ENCODE measurements at places on chromosomes 11 and 22.

GRCh38 chr11:87384078-87384729 lies 346.5 kb downstream of the TMEM135 start:
- no peak for DNase-seq

GRCh38 chr22:42364604-42365110 lies 67.5 kb downstream of the NFAM1 start:
- DNase-seq: no peak

GRCh38 chr22:30574095-30574981 lies at the start of gene GAL3ST1:
Gene GAL3ST1, minus strand, starts transcription at chr22:30574665. Its CDS starts 17,273 bp downstream, at chr22:30557392.
- DNase-seq: no peak

- DNase-seq: no peak
Observed at GRCh38 chr11:88051396-88051795, 123.8 kb downstream of the RAB38 start.

DNA sequence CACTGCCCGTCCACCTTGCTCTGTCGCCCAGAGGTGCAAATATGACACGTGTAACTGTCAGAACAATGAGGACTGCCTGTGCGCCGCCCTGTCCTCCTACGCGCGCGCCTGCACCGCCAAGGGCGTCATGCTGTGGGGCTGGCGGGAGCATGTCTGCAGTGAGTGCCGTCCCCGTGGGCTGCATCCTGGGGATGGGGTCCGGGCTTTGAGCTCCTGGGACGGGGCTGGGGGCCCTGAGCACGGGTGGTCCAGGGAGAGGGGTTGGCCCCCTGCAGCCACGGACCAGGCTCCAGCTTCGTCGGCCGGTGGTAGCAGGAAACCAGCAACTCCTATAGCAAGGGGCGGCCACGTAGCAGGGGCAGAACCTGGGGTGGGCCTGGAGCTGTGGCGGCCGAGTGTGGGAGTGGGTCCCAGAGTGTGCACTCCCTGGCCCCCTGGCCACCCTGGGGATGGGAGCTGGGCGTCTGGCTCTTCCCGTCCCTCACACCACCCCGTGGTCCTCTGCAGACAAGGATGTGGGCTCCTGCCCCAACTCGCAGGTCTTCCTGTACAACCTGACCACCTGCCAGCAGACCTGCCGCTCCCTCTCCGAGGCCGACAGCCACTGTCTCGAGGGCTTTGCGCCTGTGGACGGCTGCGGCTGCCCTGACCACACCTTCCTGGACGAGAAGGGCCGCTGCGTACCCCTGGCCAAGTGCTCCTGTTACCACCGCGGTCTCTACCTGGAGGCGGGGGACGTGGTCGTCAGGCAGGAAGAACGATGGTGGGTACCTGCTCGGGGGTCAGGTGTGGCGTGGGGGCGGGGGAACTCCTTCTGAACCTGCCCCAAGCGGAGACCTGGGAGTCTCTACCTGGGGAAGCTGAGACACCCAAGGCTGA lies 10.1 kb downstream of the MUC2 start:
- DNase-seq: no peak

DNA sequence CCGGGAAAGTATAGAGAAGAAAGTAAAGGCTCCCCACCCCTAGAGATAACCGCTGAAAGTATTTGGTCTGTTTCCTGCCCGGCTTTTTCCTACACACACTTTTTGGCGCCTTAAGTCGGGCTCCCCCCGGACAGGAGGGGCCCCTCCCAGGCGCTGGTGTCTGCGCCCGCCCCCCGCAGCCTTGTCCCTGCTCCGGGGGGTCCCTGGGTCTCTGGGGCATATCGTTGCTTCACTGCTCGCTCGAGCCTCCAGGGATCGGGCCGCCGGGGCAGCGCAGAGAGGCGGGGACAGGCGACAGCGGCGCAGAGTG lies 928 bp upstream of the CRACR2B start:
- DNase-seq: peak; percentile 46

- DNase-seq: no peak
Observed at GRCh38 chr11:4916581-4916980, 2.6 kb downstream of the OR51G2 start.

DNA sequence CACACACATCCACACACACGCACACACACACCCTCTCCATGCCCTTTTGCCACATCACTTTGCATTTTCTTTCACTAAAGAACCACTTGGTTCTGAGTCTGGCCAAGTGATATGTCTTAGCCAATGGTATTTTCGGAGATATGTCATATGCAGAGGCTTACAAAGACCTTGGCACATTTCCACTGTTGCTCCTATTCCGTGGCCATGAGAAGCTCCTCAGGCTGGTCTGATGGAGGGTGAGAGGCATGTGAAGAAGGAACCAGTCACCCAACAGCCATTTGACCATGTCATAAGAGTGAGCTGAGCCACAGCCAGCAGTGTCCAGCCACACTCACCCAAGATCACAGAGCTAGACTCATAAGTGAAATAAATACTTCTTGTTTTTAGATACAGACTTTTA lies 212.6 kb upstream of the NAV2 start:
- no peak for DNase-seq

GRCh38 chr11:94106716-94107115 lies 21.9 kb upstream of the PANX1 start:
- no peak for DNase-seq

GRCh38 chr22:38305471-38306448 lies 11.5 kb downstream of the CSNK1E start:
- peak; percentile 95 for DNase-seq

DNA sequence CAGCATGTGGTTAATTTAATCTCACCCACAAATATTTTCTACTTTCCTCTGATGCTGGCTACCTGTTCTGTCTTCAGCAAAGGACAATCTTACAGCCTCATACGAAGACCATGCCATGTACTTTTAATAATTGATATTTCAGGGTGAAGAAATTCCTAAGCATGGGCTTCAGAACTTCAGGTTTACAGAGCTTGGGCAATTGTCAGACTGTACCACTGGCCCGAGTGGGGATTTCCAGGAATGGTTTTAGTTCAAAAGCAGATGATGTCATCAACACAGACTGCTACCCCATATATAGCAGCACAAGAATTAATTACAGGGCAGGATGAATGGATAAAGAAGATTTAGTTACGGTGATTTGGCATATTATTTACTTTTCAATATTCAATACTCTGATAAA lies 171.8 kb downstream of the ETS1 start:
- DNase-seq: peak; percentile 42

DNA sequence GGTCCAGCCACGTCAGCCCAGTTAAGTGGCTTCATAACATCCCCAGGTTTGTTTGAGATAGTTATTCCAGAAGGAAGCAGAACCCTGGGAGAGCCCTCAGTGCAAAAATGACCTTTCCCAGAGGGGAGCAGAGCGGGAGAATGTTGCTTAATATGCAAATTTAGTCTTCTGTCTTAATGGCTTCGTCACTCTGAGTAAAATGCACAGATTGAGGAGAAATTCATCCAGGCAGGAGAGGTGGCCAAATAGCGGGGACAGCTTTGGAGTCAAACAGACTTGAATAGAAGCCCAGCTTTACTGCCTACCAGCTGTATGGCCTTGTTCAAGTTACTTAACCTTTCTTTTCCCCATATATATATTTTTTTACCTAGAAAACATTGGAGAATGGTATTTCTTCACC lies 12.3 kb upstream of the NRGN start:
- DNase-seq: no peak

- no peak for DNase-seq
Observed at GRCh38 chr11:62857541-62857982, 18.2 kb upstream of the WDR74 start.

DNA sequence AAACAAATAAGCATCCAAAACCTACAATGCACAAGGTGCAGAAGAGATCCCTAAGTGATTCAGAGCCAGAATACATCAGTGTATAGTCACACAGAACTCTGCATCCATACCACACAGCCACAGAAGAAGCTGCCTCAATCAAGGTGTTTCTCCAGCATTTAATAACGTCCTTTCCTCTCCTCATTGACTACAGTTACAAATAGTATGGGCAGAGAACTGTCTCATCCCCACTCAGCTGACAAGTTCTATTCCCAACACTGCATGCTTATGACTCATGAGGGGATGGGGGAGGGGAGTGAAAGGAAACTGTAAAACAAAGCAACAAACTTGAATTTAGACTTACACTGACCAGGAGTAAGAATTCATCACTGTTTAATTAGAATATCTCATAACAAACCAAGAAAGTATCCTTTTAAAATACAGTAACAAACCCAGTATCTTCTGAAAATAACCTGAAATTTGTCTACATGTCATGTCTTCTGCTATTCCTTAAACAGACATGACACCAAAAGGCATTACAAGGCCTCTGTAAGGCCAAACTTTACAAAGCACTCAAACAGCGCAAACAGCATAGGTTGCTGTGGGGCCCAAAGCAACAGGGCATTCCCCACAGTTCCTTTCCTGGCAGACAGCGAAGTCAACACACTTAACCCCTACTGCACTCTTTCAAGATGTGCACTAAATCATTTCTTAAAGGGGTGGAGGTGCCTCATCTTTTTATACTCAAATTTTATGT lies 29.3 kb downstream of the CELF1 start:
- DNase-seq: peak; percentile 54

- no peak for DNase-seq
Observed at GRCh38 chr11:65066805-65067291, 8.5 kb upstream of the NAALADL1 start.

GRCh38 chr11:73652856-73653559 lies 6.6 kb downstream of the PLEKHB1 start:
- DNase-seq: no peak

Measured in GM12865 (cell line).